ENCODE measurements at places on chromosomes 1 and 21.

DNA sequence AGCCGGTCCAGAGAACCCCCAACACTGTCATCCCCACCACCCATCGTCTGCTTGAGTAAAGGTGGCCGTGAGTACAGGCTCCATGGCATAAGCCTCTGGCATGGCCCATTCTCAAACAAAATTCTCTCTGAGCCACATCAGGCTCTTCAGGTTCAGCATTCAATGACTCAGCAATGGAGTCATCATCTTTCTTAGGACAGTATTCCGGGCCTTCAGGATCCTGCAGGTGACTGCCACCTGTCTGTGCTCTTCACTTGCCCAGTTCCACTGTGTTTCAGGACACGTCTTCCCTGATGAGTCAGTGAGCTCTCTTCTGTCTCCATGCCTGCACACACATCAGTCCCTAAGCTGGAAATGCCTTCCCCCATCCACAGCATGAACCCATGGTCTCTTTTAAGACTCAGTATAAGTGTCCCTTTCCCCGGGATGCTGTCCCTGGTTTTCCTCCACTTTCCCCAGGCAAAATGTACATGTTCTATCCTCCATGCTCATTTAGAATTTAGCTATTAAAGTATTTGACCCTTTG, 81.1 kb upstream of the FGGY start:
- DNase-seq: no peak

GRCh38 chr1:203325026-203325417, 19.7 kb downstream of the BTG2 start:
- peak; percentile 77 for DNase-seq

DNA sequence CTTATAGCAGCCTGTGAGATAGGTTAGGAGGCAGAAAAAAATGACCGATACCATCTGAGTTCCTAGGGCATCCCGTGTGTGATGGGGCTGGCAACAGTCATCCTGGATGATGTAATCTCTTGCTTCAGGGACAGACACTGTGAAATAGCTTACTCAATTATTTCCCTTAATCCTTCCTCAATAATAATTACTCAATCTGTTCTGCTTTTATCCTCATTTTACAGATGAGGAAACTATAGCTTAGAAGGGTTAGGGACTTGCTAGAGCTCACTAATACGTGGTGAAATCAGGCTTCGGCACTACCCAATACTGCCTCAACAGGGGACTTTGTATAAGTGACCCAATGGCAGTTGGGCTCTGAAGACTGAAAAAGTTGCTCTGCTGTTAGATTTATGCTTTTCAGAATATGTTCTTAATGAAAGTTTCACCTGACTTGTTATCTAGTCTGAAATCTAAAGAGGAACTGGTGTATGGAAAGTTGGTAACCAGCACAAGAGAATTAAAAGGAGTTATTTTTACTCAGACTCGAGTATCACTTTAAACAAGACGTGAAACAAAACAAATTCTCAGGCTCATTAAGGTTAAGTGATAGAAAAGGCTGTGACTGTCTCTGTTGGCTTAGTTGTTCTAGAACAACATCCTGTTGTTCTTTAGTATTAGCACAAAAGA, 14.4 kb downstream of the CD55 start:
- peak; percentile 68 for DNase-seq

GRCh38 chr21:42651515-42652401, 1.7 kb upstream of the PDE9A start:
- no peak for DNase-seq

GRCh38 chr1:75503221-75503974, 107.5 kb downstream of the SLC44A5 start:
- no peak for DNase-seq

DNA sequence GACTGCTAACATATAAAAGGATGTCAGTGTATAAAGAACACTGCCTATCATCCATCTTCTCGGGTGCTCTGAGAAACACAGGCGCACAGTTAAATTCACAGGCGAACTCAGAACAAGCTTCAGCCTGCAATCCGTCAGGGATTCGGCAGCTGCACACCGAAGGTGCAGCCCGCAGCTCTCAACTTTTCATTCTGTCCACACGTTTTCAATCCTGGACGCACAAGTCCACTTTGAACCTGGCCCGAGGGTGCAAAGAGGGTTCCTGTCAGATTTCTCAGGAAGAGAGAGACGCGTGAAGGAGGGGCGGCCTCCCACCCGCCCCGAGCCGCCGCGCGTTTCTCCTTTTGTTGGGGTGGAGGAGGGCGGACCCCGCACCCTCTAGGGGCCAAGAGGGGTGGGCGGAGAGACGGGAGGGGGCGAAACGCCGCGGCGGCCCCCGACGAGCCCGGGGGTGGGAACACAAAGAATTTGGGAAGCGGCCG, 724 bp downstream of the DOCK7 start:
- DNase-seq: no peak

GRCh38 chr1:234125283-234125682, 220.8 kb downstream of the SLC35F3 start:
- DNase-seq: no peak

- DNase-seq: no peak
These were observed 1.1 kb downstream of the SLC5A9 start for GRCh38 chr1:48223366-48224240.

DNA sequence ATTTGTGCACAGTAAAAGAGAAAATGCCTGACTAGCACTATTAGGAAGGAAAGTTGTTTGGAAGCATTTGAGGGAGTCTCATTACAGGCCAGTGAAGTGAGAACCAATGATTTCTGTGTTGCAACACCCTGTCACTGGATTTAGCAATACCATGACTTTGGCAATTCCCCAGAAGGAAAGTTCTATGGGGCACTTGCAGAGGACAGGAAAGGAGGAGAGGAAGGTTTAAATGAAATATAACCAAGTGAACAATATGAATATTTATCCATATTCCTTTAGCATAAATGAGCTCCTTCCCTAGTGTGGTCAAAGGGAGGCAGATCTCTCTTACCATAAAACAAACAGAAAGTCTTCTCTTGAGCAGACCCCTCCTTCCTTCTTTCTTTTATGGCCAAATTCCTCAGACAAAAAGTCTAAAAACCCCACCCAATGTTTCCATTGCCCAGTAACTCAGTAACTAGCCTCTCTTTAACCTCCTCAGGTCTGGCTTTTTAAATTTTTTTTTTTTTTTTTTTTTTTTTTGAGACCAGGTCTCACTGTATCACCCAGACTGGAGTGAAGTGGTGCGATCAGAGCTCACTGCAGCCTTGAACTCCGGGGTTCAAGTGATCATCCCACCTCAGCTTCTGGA, 5.5 kb downstream of the TLR5 start:
- no peak for DNase-seq

DNA sequence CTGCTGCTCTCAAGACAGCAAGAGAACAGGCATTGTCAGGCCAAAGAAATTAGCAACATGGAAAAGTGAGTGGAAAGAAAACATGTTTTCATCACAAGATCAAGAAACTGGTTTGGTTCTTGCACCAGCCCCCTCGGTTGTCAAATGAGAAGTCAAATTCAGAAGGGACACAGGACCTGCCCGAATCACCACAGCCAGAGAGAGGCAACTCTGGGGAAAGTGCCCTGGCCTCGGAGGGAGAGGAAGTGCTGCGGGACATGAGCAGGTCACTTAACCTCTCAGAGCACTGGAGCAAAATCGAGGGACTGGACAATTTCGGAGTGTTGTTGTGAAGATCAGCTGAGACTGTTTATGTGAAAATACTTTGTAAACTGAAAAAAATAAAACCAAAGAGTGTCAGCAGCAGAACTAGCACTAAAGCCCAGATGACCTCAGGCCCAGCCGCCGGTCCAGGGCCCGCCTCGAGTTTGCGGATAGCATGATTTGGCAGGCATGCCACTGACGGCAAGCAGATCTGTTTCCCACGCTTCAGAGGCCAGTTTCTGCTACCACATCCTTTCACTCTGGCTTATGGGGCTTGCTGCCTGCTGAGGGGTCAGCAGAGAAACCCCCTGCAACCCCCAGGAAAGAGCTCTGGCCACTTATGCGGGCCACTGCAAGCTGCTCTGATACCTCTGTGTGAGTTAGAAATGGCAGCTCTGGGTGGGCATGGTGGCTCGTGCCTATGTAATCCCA, 32.1 kb downstream of the CD247 start:
- DNase-seq: peak; percentile 48

- DNase-seq: no peak
These were observed 62.6 kb downstream of the ZBTB18 start for GRCh38 chr1:244113532-244114320.

DNA sequence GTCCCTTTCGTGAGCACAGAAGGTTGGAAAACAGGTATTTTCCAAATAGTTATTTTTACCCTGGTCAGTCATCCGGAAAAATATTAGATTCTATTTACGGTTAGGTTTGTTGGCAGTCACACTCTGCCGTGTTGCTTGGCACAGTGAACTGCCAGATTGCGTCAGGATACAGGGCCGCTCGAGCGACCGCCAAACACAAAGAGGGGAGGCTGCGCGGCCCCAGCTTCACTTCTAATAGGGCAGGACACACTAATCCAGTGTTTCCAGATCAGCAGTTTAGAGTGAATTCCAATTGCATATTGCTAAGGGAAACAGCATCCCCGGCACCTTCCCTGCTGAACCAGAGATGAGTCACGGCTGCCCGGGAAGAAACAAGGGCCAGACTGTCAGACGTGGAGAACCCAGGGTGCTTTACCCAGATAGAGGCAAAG, 22.9 kb downstream of the UMODL1 start:
- DNase-seq: no peak

GRCh38 chr1:102529446-102529845, 532.7 kb upstream of the OLFM3 start:
- no peak for DNase-seq

DNA sequence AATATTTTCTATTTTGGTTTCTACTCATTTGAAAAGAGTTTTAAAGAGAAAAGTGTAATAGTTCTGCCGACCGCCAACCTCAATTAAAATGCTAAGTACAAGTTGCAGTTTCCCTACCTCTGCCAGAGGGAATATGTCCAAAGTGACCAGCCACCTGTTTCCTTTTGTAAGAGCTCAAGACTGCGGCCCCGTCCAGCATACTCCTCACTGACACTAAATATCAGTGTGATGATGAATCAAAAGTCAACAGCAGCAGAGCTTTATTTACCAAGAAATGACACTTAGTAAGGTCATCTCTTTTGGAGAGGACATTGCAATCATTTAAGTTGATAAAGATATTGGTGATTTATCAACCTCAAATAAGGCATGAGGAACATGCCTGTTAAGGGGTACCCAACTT, 57.4 kb upstream of the NRIP1 start:
- no peak for DNase-seq

GRCh38 chr1:27525296-27526272, 35.6 kb upstream of the WASF2 start:
- DNase-seq: peak; percentile 68

DNA sequence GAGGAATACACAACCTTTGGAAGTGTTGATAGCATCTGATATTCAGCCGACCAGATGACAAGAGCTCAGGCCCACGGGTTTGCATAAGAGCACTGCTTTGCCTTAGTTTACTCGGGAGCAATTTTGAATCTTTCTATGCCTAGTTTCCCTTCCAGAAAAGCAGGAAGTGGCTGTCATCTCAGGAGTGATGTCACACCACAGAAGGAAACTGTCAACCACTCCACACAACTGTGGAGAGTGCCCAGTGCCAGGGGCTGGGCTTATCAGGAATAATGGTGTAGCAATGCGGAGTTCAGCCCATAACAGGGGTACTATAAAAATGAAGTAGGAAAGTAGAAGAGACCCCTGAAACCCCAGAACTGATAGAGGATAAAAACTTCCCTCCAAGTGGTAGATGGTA, 28.4 kb downstream of the NTPCR start:
- no peak for DNase-seq

DNA sequence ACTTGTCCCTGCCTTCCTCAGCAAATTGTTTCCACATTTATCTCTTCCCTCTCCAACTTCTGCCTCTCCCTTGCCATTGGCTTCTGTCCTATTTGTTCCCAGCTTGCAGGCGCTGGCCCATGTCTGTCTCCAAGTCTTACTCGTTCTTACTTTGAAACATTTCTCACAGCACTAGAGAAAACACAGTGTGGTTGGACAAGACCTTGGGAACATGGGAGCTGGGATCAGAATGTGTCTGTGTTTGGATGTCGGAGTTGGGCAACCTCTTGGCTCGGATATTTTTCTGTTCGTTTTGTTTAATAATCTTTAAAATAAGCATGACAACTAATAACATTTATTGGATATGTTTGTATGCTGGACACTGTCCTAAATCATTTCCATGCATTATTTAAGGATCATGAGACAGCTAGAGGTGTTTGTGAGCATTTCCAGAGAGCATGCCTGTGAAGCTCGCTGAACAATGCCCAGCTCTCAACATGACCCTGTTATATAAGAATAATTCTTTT, 5.9 kb upstream of the BRWD1 start:
- DNase-seq: no peak

GRCh38 chr1:31529999-31530684, 46.2 kb upstream of the TINAGL1 start:
- no peak for DNase-seq

DNA sequence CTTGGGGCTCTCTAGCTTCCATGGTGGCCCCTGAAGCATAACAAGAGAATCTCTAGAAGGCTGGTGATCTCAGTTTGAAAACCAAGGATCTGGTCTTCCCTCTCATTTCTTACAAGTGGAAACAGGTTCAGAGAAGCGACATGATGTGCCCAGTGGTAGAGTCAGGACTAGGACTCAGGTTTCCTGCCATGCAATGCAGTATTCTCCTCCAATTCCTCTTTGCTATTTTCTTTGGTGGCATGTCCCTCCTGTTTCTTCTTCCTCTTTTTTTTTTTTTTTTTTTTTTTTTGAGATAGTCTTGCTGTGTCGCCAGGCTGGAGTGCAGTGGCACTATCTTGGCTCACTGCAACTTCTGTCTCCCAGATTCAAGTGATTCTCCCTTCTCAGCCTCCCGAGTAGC, 195.6 kb upstream of the C1orf105 start:
- DNase-seq: no peak

DNA sequence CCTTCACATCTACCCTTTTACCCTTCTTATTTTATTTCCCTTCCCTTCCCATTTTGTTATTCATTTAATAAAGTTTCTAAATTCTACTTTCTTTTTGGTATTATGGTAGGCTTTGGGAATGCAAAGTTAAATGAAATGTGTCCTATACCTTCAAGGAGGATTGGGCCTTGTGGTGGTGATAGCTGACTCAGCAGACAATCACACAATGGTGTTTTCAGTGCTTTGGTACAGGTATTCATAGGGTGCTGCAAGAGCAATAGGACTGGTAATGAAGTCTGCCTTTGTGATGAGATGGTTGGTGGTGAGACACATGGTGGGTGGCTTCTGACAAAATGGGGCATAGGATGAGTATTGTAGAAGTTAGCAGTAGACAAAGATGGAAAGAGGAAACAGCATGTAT, 21.9 kb upstream of the SPAG17 start:
- DNase-seq: no peak

GRCh38 chr1:47978486-47978885, 18.7 kb downstream of the TRABD2B start:
- DNase-seq: no peak

DNA sequence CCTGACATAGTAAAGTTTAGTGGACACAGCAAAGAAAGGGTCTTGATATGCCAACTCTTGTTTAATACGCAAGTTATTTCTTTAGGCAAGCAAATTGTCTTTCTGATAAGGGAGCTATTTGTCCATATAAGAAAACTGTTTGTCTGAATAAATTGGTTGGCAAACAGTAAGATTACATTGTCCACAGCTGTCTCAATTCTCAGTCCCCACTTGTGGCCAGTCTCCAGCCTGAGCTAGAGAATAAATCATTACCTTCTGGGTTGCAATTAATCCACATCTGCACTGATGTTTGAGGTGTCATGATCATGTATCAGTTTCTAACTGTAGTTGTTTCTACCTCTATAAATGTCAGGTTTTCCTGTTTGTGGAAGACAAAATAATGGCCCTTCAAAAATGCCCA, 60.0 kb upstream of the TNR start:
- no peak for DNase-seq
